ENCODE measurements at places on chromosomes 1 and 21. TPM values are rescaled to one million over a fixed set of nuclear protein-coding genes. Genes with fewer than 3 reads are reported as not detected.

- H3K4me3 ChIP-seq = no peak overlapping the region
- no peak overlapping the region for H3K27ac ChIP-seq
- H3K27me3 ChIP-seq = no peaks in the 10 kb centered on the region
- H3K4me1 ChIP-seq = no peaks in the 10 kb centered on the region
- DNase-seq = no peak
- H3K36me3 ChIP-seq = no peaks in the 10 kb centered on the region
Measured at GRCh38 chr1:169217636-169218035, 111.1 kb downstream of the ATP1B1 start.

DNA sequence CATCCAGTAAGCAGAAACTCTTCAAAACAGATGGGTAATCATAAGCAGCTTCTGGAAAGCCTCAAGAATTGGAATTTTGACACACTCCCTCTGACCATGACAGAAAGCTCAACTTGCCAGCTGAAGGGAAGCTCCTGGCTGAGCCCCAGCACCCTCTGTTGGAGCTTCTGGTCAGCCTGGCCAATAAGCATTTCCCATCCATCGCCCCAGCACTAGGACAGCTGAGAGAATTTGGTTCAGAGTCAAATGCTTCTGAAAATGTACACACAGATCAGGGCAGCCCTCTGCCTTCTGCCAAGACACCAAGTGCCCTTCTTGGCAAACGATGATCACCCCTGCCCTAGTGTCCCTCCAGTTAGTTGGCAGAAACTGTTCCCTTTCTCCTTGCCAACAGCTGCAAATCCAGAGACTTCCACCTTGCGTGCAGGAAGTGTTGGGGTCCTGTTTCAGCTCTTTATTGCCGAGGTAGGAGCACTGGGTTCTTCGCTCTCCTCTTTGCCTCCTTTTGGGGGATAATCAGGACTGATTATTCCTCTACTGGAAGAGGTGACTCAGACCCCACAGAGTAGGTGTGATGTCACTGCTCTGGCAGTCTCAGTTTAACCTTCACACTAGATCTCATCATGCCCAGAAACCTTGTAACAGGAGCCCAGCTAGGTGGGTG, 11.9 kb downstream of the PIGV start:
- H3K27ac ChIP-seq = peak overlapping the region; percentile 54
- peaks cover 27% of the 10 kb centered on the region for H3K4me1 ChIP-seq
- DNase-seq = peak; percentile 80
- H3K27me3 ChIP-seq = no peaks in the 10 kb centered on the region
- peaks cover 6% of the 10 kb centered on the region for H3K36me3 ChIP-seq

DNA sequence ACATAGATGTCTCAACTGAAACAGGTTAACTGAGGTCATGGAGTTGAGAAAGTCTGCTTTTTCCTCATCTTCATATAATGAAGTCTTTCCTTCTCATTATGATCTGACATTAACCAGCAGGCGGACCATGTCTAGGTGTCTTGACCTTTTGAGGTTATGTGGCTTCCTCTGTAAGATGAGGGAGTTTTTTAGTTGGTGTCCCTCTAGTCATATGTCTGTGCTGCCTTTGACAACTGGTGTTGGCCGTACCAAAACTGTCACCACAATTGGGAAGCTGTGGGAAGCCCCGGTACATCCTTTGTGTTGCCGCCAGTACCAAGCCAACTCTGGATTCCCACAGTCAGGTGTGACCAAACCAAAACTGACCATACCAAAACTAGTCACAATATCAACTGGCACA, 105.1 kb downstream of the PBX1 start:
- no peak overlapping the region for H3K27ac ChIP-seq
- DNase-seq = no peak
- no peaks in the 10 kb centered on the region for H3K36me3 ChIP-seq
- no peaks in the 10 kb centered on the region for H3K4me1 ChIP-seq

GRCh38 chr1:51303315-51303714, 27.0 kb downstream of the TTC39A start:
- H3K4me1 ChIP-seq = peaks cover 20% of the 10 kb centered on the region
- H3K27me3 ChIP-seq = no peaks in the 10 kb centered on the region
- no peaks in the 10 kb centered on the region for H3K36me3 ChIP-seq
- DNase-seq = no peak
- no peak overlapping the region for H3K27ac ChIP-seq
- no peak overlapping the region for H3K4me3 ChIP-seq

DNA sequence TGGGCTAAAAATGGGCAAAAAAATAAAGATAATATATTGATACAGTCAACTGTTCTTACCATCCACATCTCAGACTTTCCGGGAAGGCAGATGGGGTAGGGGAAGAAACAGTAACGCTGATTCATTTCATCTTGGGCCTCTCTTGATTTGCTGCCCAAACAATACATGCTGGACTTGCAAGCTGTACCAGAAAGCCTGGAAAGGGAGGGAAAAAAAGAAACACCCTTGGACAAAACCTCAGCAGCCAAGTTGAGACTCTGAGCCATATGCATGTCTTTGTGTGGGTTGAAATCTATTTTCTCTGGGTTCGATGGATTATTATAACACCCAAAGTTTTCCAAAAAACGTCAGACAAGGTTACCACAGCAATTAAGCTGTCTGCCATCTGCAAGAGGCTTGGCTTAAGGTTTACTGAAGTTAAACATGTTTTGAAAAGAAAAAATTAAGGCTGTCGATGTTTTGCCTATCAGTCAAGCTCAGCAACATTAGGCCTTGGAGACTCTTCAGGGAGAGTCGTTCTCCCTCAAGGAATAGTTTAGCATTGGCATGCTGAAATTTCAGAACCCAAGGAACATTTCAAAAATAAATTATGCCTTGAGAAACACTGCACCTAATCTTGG, 71.2 kb downstream of the PSMG1 start:
- H3K27ac ChIP-seq = no peak overlapping the region
- DNase-seq = no peak
- no peaks in the 10 kb centered on the region for H3K36me3 ChIP-seq

GRCh38 chr21:43321111-43321510, 105.8 kb downstream of the SIK1 start:
- peaks cover 28% of the 10 kb centered on the region for H3K4me1 ChIP-seq
- no peak overlapping the region for H3K4me3 ChIP-seq
- H3K27me3 ChIP-seq = no peaks in the 10 kb centered on the region
- no peak for DNase-seq
- no peaks in the 10 kb centered on the region for H3K36me3 ChIP-seq
- H3K27ac ChIP-seq = 0 out of 2 replicates have a peak overlapping the region, but pooled peaks have one; percentile 26

DNA sequence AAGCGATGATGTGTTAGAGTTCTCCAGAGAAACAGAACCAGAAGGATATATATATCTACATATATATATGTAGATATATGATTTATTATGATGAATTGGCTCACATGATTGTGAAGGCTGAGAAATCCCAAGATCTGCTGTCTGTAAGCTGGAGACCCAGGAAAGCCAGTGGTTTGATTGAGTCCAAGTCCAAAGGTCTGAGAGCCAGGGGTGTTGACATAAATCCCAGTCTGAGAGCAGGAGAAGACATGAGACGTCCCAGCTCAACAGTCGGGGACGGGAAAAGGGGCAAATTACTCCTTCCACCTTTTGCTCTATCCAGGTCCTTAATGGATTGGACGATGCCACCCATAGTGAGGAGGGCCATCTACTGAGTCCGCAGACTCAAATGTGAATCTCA, 126.6 kb downstream of the PRDM2 start:
- H3K36me3 ChIP-seq = no peaks in the 10 kb centered on the region
- no peak overlapping the region for H3K27ac ChIP-seq
- no peak for DNase-seq

DNA sequence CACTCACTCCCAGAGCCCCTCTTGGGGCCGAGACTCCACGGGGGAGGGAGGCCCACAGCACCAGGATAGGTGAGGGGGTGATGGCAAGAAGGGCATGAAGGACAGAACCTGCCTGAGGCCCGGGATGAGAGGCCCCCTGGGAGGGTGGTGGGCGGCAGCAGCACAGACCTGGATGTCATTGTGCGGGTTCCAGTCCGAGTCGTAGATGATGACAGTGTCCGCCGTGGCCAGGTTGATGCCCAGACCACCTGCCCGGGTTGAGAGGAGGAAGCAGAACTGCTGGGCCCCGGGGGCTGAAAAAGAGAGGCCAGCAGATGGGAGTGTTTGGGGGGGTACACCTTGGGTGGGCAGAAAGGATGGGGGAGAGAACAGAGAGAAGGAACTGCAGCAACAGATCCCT, 50.1 kb downstream of the CHD5 start:
- H3K4me1 ChIP-seq = no peaks in the 10 kb centered on the region
- no peak for DNase-seq
- no peak overlapping the region for H3K27ac ChIP-seq
- no peaks in the 10 kb centered on the region for H3K36me3 ChIP-seq
- no peak overlapping the region for H3K4me3 ChIP-seq
- no peaks in the 10 kb centered on the region for H3K27me3 ChIP-seq

DNA sequence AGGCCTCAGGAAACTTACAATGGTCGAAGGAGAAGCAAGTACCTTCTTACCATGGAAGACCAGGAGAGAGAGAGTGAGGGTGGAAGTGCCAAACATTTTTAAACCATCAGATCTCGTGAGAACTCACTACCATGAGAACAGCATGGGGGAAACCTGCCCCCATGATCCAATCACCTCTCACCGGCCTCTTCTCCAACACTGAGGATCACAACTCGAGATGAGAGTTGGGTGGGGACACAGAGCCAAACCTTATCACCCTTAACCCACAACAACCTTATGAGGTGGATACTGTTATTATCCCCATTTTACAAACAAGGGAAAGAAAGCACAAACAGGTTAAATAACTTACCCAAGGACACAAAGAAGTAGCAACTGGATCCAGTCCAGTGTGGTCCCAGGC, 80.5 kb downstream of the MPZL1 start:
- H3K27me3 ChIP-seq = no peaks in the 10 kb centered on the region
- no peaks in the 10 kb centered on the region for H3K36me3 ChIP-seq
- H3K4me1 ChIP-seq = peaks cover 19% of the 10 kb centered on the region
- H3K4me3 ChIP-seq = no peak overlapping the region
- no peak for DNase-seq

GRCh38 chr21:18007121-18007520, 188.0 kb upstream of the C21orf91 start:
- H3K4me3 ChIP-seq = no peak overlapping the region
- DNase-seq = no peak
- H3K36me3 ChIP-seq = no peaks in the 10 kb centered on the region
- no peak overlapping the region for H3K27ac ChIP-seq

DNA sequence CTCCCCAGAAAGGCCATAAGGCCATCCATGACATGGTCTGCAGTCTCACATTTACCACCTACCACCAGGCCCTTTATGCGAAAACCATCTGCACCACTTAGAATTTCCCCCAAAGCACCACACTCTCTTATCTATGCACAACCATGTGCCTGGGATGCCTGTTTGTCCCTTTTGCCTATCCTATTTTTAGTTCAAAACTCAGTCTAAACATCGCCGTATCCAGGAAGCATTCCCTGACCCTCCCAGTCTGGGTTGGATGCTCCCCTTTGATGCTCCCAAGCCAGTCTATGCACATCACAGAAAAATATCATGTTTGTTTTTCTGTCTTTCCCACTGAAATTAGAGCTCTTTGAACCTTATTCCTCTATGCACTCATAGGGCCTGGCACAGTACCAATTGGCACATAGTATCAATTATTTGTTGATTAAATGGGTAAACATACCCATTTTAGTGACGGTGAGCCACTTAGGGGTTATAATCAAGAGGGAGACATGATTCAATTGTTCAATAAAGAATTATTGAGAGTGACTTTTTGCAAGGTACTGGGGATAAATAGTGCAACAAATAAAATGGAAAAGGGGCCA, 6.7 kb downstream of the MPL start:
- no peak overlapping the region for H3K27ac ChIP-seq
- no peak overlapping the region for H3K4me3 ChIP-seq
- peaks cover 4% of the 10 kb centered on the region for H3K4me1 ChIP-seq
- no peaks in the 10 kb centered on the region for H3K27me3 ChIP-seq

PRAMEF4 gene
- not detected for total RNA-seq

All from SJSA1 (cell line).